ENCODE measurements at places on chromosomes 12 and 14.

DNA sequence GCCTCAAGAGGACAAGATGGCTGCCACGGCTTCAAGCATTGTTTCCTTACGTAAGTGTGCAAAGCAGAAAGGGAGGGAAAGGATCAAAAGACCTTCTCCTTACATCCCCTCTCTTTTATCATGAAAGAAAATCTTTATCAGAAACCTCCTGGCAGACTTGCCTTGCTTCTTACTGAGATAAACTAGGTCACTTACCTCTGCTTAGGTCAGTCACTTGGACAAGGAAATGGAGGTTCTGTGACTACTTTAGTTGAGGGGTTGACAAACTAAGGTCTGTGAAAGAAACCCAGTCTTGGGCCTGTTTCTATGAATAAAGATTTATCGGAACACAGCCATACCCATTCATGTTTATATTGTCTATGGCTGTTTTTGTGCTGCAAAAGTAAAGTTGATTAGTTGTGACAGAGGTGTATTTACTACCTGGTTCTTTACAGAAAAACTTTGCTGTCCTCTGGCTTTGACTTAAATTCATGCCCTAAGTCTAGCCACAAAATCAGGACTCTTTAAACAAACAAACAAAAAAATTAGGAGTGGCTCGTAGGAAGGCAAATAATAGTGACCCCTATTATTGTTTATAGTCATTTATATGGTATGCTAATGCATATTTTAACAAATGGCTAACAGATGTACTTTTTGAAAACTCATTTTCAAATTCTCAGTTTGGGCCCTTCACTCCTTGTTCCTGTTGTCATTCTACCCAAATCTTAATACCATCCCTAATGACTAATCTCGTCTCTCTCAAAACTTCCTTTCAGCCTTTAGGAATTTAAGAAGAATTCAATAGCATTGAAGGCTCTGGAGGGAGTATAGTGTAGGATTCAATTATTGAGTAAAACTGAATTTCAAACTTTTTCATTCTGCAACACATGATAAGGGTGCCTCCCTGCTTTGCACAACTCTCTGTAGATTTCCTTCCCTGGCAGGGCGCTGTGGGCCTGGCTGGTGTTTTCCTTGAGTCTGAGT is 42.0 kb upstream of the ATP2B1 start:
- no peak for DNase-seq

DNA sequence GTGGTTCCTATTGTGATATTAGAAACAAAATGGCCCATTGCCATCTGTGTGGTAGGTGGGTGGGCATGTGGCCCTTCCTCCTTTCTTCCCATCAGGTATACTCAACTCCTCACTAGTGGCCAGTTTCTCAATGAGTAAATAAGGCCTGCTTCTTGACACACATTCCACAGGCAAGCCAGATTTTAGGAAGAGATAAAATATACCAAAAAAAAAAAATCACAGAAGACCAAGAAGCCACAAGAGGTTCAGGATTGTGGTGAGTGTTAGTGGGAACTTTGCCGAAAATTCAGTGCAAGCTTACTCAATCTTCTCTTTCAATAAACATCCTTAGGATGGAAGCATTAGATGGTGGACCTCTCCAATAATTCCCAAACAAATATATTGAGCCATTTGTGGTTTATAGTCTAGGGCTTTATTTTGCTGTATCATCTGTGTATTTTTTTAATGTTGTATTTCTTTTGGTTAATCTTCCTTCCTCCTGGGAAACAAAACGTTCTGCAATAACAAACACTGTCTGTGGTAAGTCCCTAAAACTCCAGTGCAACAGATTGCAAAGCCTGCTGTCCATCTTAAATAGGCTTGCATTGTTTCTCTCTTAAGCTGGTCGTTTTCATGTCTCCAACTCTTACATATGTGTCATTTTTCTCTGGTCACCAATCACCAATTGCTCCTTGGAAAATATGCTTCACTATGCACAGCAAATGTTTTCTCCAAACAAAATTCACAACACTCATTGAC is 289.9 kb upstream of the KITLG start:
- DNase-seq = no peak

- no peak for DNase-seq
These were observed 121.4 kb downstream of the EFCAB11 start for GRCh38 chr14:89833120-89833532.

GRCh38 chr12:3256103-3256631 is 179.0 kb downstream of the TSPAN9 start:
- no peak for DNase-seq

DNA sequence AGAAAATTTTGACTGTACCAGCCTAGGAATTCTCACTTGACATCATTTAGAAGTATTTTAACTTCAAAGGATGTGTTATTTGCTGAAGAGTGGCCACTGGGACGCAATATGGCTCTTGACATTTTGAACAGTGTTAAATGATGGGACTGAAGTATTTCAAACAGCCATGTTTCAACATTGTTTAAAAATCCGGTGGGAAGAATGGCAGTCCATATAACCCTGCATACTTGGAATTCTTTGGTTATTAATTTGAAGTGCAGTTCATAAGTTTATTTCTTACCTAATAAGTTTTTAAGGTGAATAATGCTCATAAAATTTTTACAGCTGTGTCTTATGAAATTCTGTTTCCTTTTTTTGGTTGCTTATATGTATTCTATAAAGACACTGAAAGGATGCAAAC is 8.3 kb downstream of the TMTC2 start:
- DNase-seq = peak; percentile 18

DNA sequence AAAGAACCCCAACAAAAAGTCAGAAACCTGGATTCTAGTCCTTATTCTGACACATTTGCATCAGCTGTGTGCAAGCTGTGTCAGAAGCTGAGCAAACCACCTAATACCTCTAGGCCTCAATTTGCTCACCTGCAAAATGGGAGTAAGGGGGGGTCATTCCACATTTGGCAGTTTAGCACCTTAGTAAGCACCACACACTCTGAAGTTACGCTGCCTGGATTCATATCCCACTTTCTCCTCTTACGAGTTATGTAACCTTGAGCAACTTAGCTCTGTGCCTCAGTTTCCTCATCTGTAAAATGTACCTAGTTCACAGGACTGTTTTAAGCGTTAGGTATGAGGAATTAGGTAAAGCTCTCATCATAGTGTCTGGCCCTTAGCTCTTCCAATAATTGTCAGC is 218.9 kb downstream of the PPM1H start:
- no peak for DNase-seq

- DNase-seq = no peak
These were observed 5.1 kb downstream of the EVL start for GRCh38 chr14:100070310-100070709.

- no peak for DNase-seq
These were observed 3.6 kb upstream of the HRK start for GRCh38 chr12:116884871-116885270.

DNA sequence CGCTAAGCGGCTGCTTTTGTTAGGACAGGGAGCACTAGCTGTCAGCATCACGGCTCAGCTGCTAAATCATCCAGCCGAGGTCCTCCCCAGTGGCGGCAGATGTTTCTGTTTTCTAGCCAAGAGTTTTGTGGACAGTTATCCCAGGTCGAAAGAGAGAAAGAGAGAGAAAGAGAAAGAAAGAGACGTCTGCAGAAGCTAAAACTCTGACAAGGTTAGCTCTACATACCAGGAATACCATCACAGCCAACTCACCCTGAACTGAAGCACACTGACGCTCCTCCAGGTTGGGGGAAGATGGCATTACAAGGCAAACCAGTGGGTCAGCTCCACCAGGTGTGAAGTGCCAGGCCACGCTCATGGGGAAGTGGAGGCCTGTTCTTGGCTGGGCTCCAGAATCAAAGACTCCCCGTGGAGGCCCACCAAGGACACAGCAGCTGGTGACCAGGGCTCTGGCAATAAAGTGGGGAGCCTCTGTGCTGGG is 64.9 kb upstream of the DICER1 start:
- peak; percentile 6 for DNase-seq

DNA sequence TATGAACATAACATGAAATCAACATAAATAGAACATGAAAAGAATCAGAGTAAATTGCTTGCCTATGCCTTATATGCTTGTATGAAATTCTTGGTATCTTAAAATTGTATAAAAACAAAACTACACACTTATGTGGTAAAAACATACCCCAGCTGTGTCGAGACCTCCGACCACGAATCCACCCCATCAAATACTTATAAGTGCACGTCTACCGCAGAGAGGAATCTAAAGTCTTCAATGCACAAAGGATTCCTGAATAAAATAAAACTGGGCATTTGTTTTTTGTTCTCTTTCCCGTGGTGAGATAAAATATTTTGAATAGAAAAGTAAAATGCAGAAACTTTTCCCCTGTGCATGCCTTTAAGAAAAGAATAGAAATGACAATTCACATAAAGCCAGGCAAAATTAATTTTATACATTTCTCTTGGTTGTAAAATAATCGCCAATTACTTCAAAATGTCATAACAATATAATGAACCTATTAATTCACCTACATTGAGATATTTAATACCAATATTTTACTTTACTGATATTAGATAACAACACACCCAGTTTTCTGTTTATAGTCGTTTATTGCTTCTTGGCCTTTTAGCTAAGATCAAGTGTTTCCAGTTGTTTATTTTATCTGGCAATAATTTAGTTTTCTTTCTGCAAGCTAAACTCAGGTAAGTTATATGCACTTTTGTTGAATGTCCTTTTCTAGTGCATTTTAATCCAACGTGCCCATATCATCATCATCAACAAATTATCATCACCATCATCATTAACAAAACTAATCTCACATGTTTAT is 1.0 kb downstream of the KLRK1 start:
- no peak for DNase-seq

DNA sequence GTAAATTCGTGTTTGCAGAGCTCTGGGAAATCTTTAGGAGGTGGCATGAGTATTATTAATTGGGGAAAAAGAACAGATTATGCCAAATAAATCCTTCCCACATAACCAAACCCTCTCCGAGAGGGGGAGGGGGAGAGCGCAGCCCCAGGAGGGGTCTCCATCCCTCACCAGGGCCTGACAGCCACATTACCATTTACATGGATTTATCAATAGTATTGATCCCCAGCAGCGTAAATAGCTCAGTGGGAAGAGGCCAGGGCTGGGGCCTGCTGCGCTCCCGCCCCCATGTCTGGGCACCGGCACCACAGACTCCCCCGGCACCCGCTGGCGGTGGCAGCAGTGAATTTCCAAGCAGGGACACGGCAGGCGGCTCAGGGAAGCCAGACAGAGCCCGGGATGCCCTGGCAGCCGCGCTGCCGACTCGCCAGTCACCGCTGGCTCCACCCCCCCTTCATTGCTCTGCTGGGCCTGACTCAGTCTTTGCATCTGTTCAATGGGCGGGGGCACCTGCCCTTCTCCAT is 2.4 kb downstream of the NCOR2 start:
- DNase-seq = no peak

- peak; percentile 55 for DNase-seq
These were observed 33.4 kb downstream of the CDC42BPB start for GRCh38 chr14:103023881-103024473.

DNA sequence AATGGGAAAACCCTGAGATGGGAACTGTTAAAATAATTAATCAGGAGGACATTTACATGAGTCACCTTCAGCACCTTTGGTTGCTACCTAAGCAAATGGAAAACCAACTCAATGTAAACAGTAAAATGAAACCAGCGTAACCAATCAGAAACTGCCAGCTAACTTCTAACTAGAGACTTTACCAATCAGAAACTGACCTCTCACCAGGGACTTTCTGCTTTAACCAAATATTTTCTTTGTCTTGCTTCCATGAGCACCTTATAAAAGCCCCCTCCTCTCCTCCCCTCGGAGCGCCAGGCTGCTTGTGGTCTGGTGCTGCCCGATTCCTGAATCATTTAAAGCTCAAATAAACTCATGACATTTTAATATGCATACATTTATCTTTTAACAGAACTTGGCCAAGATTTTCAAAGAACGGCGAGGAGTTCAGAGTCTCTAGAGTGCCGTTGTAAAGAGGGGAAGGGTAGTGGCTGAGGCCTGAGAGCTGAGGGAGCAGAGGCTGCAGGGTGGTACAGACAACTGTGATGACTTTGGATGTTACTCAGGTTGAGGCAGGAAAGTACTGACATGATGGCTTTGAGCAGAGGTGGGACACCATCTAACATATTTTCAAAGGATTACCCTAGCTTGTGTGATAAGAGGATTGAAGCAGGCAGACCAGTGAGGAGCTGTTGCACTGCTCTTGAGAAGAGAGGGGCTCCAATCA is 183.6 kb downstream of the CRADD start:
- DNase-seq = no peak

GRCh38 chr14:82009076-82009475 is 475.4 kb upstream of the SEL1L start:
- no peak for DNase-seq

- DNase-seq = no peak
These were observed 74.9 kb downstream of the PAWR start for GRCh38 chr12:79615596-79616560.

DNA sequence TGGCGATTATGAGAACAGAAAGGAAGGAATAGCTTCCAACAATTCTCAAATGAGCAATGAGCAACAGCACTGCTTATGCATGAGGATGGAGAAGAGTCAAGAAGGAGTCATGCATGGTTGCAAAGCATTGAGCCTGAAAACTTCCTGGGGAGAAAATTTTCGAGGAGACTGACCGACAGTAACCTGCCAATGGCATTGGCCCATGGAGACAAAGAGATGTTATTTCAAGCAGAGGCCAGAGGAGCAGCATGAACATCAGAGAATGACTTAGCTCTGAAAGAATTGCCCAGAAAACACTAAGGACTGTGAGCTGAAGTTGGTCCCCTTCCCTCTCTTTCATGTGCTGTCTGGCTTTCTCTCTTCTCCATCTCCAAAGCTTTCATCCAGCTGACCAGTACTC is 343.4 kb downstream of the ADAMTS20 start:
- DNase-seq = no peak

GRCh38 chr12:105658389-105658788 is 327.9 kb downstream of the C12orf75 start:
- DNase-seq = no peak

GRCh38 chr14:105855893-105856675 is 329.7 kb downstream of the TMEM121 start:
- no peak for DNase-seq

- DNase-seq = peak; percentile 94
These were observed 50.8 kb downstream of the TTLL5 start for GRCh38 chr14:75711796-75712211.

GRCh38 chr12:59414051-59414450 is 181.8 kb upstream of the SLC16A7 start:
- DNase-seq = no peak

- no peak for DNase-seq
These were observed 10.7 kb downstream of the FGF6 start for GRCh38 chr12:4434706-4435425.

DNA sequence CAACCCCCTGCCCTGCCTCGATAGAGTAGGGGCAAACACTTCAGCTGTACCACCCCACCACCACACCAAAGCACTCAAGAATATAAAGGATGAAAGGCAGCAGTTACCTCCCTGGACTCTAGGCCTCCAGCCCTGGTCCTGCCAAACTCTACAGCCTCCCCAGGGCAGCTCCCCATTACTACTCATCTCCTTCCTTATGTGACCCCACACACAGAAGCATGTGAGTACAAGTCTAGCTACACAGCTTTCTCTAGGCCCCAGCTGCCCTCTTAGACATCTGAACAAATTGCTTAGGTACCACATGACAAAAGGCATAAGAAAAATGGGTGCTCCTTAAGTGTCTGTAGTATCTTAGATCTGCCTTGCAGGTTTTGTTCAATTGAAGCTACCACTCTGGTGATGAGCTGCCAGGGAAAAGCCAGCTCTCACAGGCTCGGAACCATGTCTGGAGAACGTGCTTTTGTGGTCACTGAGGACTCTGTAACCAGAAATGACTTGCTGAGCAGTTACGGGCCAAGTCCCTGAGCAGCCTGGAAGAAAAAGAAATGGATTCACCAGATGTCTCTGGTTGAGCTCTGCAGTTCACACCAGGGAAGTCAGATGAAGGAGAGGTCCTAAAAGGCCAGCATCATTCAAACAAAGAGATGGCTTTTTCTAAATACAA is 32.8 kb downstream of the FMNL3 start:
- no peak for DNase-seq

All from A172 (cell line).